ENCODE measurements at places on chromosomes 13 and 19.

- no peak for DNase-seq
Measured at GRCh38 chr13:34156841-34157365, 339.0 kb downstream of the RFC3 start.

GRCh38 chr19:38507551-38508127 is 74.1 kb downstream of the RYR1 start:
- no peak for DNase-seq

- DNase-seq = no peak
Measured at GRCh38 chr13:35770756-35771297, 294.3 kb upstream of the MAB21L1 start.

- DNase-seq = no peak
Measured at GRCh38 chr13:76828316-76828741, 57.9 kb downstream of the KCTD12 start.

- no peak for DNase-seq
Measured at GRCh38 chr13:48437371-48437770, 24.5 kb upstream of the LPAR6 start.

Measured in vagina (tissue), 2 donors.